Activated CD4-positive, alpha-beta T cell treated with anti-CD3 and anti-CD28 coated beads for 48 hours (primary cell): ENCODE measurements at places on chromosomes 3 and 15.

DNA sequence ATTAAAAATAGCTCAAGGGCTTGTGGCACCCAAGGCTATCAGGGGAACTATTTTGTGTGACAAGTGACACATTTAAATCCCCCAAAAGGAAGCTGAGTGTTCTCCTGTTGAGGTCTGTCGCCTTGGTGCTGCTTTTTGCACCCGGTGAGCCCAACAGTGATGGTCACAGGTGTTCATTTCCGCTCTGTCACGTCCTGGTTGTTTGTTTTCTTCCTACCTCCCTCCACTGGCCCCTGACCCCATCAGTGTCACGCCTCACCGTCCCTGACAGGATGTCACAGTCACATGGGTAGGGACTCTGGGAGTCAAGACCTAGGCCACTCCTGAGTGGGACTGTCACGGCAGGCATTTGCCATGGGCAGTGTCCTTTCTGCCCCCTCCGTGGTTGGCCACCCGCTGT lies 11.2 kb downstream of the SLCO3A1 start:
- no peak for DNase-seq

DNA sequence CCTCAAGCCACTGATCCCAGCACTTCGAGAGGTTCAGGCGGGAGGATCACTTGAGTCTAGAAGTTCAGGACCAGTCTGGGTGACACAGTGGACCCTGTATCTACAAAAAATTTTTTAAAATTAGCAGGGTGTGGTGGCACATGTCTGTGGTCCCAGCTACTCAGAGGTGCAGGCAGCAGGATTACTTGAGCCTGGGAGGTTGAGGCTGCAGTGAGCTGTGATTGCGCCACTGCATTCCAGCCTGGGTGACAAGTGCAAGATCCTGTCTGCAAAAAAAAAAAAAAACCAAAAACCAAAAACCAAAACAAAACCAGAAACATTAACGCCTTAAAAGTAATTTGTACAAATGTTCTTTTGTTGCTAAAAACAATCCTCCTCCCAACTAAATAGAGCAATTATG lies 27.9 kb upstream of the SLC12A8 start:
- DNase-seq = no peak

- DNase-seq = no peak
Observed at GRCh38 chr15:58074452-58074851, 8.9 kb upstream of the ALDH1A2 start.

- no peak for DNase-seq
Observed at GRCh38 chr3:8752832-8753231, 16.6 kb downstream of the OXTR start.

GRCh38 chr3:165744025-165744424 lies 93.2 kb downstream of the BCHE start:
- DNase-seq = no peak

- no peak for DNase-seq
Observed at GRCh38 chr3:142999881-143000280, 1.5 kb upstream of the U2SURP start.

- DNase-seq = no peak
Observed at GRCh38 chr3:188734395-188734794, 437.4 kb upstream of the TPRG1 start.

- no peak for DNase-seq
Observed at GRCh38 chr3:118977118-118977517, 57.5 kb downstream of the IGSF11 start.

DNA sequence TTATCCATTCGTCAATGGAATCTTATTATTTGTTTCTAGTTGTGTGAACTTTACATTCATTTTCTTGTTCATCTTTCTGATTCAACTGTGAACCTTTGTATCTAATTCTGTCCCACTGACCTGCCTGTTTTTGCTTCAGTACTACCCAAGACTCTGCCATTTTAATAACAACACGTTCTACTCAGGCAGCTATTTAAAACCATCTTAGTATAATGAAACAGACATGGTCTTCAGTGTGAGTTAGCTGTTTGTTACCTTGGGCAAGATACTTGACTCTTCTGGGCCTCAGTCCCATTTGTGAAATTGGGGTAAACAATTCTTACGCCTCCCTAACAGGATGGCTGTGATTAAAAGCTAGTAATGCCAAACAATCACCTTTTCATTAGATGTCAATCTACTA lies 1.6 kb downstream of the BTBD1 start:
- DNase-seq = no peak

DNA sequence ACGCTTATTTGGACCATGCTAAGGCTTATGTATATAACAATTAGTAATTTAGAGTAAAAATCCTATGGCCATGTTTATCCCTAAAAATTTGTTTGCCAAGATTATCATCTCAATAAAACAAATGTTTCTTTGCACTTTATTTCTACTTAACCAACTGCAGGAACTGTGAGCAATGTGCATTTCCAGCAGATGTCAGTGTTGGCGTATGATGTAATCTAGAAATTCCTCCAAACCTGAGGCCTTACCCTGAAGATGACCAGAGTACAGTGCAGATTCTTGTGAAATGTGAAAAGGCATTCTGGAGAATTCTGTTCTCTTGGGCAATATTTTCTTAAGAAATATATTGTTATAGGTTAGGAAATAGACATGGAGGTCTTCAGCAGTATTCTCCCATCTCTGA lies 205.9 kb downstream of the MBNL1 start:
- no peak for DNase-seq

GRCh38 chr15:74243431-74243830 lies 7.3 kb downstream of the CCDC33 start:
- DNase-seq = no peak

DNA sequence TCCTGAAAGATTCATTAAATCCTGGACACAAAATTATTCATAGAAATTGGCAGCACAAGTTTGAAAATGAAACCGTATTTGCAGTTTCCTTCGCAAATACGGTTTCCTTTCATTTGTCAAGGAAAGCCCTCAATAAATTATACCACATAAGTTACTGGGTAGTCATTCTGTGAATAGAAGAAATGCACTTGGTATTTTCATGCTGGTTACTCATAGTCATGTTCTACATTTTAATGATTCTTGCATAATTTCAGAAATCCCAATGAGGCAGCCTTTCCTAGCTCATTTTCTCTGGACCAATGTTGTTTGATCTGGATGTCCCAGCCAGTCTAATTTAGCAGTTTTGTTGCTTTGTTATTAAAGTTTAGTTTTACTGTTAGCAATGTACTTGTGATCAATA lies 43.2 kb downstream of the MINAR1 start:
- DNase-seq = no peak

- DNase-seq = no peak
Observed at GRCh38 chr3:109339197-109339596, 1.9 kb upstream of the DPPA4 start.

DNA sequence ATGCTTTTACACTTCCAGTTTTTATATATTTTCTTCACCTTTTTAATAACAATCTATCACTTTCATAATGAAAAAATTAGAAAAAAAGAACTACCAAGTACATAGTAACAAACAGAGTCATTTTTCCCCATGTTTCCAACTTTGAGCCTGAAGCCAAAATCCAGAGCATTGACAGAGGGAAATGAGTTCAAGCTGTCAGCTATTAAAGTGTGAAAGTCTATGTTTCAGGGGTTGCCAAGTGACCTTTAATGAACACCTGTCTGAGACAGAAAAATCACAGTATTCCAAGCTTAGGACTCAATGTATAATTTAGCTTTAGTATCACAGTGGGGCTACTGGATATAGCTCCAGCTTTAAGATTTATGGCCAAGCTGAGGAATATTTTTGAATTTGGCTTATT lies 128.3 kb upstream of the GADL1 start:
- no peak for DNase-seq

- DNase-seq = no peak
Observed at GRCh38 chr3:179348325-179349013, 960 bp downstream of the MFN1 start.

DNA sequence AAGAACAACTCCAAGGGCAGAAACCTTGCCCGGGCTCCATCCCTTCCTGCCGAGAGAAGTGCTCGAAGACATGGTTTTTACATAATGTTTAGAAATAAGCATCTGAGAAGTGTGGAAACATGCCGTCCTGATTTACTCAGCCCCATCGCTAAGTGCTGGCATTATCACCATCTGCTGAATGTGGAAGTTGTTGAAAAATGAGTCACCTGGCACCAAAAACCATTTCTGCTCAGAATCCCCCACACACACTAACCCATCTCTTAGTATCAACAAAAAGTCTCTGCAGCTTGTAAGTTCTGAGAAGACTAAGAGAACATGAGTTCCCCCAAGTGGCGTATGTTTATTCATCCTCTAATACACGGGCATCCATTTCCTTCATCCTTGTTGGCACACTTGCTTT lies 51.0 kb upstream of the ARL8B start:
- DNase-seq = no peak

DNA sequence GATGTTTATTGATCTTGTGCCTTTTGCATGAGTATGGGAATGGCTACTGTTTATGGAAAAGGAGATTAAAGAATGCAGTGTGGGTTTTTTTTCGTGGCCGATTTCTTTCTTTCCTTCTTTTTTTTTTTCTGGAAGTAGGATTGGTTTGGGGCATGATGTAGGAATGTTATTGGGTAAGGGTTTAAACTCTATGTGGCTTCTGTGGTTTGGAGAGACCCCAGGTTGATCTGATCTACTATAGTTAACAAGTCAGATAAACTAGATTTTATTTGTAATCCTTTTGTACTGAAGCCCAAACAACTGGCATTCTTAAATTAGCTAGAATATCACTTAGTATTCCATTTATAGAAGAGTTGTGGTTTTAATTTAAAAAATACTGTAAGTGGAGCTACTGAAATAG lies 304.8 kb downstream of the LPP start:
- DNase-seq = no peak

DNA sequence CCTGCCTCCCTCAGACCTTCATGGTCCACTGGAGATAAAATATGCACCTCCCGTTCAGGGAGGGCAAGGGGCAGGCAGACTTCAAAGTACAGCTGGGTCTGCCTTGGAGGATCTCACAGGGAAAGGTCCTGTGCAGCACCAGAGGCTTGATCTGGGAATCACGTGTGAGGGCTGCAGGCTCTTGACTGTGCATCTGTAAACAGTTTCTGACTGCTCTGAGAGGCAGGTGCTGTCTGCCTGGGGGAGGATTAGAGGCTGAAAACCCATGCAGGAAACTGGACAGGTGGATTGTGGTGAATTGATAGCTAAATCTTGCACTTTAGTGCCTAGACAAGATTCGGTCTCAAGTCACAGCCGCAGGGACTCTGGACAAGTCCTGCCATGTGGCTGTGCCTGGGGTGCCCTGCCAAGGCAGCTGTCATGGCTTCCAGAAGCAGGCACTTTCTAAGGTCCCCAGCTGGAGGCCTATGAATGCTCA lies 239.3 kb downstream of the EPHB1 start:
- no peak for DNase-seq

GRCh38 chr3:132004571-132004970 lies 30.2 kb downstream of the CPNE4 start:
- DNase-seq = no peak

DNA sequence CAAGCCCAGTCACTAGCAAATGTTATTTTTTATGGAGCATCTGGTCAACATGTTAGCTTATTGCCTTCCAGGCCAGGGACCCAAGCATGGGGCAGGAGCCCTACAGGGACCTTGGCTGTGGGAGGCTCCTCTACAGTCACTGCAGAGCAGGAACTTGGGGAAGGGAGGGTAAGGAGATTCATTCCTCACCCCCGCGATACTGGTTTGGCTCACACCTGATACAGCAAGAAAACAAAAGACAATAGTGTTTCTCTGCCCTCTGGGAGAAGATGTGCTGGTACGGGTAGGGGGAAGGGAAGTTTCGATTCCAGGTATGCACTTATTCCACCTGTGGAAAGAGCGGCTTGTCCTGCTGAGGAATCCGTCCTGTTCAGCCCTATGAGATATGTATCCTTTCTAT lies 77.6 kb downstream of the SLC12A8 start:
- no peak for DNase-seq

DNA sequence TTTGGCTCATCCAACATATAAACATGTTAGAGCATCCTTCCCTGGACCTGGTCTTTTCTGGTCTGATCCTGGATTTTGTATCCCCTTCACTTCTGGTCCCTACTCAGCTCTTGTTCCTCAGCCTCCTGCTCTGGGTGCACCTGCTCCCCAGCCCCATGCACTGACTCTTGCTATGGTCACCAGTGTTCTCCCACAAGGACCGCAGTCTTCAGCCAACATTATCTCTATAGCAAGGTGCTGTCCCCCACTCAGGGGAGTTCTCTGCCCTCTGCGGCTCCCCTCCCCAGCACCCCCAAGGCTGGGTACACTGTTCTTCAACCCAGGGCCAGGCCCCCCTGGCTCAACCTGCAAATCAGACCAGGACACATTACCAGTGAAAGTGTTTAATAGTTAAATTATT lies 80.2 kb downstream of the SEC22A start:
- no peak for DNase-seq

GRCh38 chr3:77247061-77247460 lies 207.2 kb downstream of the ROBO2 start:
- no peak for DNase-seq

GRCh38 chr3:196947136-196947859 lies 5.0 kb upstream of the NCBP2 start:
- DNase-seq = no peak

DNA sequence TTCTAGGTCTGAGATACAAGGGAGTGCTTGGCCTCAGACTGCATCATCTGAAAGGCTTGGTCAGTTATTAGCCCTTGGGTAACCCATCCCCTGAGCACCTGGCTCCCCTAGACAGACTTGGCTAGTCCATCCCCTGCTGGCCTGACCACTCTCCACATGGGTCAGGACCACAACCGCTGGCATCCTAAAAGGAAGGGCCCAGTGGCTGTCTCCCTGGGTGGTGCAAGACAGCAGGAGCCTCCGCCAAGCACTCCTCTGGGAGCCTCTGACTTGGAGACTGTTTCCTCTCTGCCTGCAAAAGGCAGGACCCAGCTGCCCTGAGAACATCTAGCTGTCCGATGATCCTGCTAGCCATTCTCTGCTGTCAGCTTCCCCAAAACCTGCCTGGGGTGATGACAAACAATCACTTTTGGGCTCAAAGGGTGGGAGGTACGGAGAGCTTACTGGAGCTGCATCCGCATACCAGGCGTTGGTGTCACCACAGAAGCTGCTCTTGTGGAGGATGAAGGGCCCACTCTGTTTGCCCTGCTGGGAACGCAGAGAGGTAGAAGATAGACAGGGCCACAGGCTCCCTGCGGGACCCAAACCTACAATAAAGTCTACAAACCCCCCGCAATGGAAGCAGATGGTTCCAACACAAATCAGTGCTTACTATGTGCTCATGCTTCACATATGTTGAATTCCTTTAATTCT lies 108.0 kb upstream of the PRR20G start:
- no peak for DNase-seq

GRCh38 chr3:41194701-41195100 lies 4.6 kb upstream of the CTNNB1 start:
- no peak for DNase-seq

- no peak for DNase-seq
Observed at GRCh38 chr3:192930577-192930976, 12.9 kb upstream of the MB21D2 start.

DNA sequence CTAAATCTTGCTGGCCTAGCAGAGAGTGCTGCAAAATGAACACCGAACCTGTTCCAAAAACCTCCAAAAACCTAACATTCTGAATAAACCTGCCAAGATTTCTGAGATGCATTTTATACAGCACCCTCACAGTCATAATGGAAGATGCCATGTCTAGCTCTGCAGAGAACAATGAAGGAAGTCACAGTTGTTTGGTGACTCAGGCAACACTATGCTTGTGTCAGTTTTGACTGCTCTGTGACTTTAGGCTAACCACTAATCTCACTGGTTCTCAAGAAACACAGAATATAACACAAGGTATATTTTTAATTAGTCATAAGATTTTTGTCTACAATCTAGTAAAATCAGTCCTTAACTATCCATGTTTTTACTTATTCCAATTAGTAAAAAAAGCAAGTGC lies 606.6 kb downstream of the TBL1XR1 start:
- no peak for DNase-seq
